ENCODE measurements at places on chromosomes 2 and 18.

DNA sequence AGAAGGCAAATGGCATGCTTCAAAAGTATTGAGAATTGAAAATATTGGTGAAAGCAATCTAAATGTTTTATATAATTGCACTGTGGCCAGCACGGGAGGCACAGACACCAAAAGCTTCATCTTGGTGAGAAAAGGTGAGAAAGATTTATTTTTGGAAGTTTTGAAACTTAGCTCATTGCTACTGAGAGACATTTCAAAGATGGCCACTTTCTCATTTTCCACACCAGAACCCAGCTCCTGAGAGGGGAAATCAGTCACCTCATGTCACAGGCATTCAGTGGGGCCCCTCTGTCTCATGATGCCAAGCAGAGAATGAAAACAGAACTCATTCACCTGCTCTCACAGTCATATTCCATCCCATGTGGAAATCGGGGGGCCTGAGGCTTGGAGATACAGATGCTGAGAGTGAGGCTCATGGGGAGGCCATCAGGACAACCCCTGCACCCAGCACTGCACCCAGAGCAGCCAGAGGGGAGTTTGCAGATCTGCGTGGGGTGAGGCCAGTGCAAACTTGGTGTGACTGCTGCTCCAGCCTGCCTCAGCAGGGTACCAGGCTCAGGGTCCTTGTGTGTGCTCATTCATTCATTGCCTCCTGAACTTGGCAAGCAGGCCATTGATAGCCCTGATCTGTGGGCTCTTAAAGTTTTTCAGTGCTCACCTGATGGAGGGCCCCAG, 31.4 kb downstream of the IL18R1 start:
- DNase-seq, result no peak

DNA sequence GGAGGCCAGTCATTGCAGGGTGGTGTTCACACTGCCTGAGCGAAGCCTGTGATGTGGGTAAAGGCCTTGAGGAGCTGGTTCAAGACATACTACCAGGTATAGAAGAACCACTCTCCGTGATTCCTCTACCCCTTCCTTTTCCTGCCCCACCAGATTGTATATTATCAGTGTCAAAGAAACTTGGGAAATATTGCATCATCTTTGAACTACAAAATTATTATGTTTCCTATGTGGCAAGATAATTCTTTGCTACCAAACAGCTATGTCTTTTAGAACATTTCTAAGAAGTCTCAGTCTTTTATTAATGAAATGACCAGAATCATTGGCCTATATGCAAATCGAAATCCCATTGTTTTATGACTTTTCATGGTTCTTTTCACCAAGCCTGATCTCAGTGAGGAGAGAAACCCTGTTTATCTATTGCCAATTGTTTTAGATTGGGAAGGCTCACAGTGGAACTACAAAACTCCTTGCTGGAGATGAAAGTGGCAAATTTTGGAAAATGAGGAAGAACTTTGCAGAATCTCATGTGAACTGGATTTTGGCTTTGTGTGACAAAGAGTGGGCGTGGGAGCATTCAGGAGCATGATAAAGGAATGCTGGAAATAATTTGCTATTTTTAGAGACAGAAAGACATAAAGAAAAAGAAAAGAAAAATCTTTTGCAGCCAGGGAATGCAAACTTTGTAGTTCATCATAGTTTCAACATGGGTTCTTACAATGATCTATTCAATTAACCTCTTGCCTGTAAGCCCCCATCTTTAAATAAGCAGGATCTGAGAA, 286.9 kb downstream of the INSIG2 start:
- DNase-seq, result no peak

DNA sequence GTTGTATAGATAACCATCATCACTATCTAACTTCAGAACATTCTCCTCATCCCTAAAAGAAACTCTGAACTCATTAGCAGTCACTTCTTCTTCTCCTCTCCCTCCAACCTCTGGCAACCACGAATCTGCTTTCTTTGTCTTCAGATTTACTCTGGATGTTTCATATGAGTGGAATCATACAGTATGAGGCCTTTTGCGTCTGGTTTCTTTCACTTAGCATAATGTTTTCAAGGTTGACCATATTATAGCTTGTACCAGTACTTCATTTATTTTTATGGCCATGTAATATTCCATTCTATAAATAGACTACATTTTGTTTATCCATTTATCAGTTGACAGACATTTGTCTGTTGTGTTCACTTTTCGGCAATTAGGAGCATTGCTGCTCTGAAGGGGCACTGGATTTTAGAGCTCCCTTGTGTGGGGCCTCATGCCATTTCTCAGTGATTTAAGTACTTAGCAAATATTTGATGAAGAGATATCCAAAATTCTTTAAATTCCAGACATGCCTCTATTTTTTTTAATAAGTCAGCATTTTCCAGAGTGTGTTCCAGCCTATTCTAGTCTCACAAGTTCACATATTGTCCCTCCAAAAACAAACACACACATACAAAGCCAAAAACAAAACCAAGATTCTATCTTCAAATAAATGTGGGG, 22.5 kb upstream of the MAP3K20 start:
- DNase-seq, result no peak

DNA sequence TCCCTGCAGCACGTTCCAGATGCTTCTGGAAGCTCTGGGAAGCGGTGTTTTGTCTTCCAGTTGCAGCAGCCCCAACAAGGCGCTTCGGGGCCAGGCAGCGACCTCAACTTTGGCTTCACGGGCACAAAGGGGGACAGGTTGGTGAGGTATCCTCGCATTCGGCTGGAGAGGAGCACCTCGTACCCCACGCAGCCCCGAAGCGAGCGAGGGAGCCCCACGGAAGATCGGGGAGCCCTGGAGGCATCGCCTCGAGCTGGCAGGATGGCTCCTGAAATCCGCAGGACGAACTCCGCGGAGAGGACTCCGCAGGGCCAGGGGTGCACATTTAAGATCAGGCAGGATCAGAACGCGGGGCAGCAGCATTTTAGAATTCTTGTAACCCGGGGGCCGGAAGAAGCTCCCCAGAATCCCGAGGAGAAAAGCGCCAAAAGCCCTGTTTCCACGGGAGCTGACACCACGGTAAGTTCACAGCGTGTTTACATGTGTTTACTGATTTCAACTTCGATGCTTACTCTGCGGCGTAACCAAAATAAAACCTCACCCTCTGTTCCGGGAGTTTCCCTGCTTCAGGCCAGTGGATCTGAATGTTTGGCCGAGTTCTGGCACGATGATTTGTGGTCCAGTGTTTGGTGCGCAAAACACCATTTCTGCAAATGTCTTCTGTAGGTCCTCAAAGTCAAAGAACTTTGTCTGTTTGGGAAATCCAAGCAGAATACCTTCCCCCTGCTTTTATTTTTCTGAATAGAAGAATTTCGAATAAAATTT, 212.5 kb downstream of the NEDD4L start:
- no peak for DNase-seq

DNA sequence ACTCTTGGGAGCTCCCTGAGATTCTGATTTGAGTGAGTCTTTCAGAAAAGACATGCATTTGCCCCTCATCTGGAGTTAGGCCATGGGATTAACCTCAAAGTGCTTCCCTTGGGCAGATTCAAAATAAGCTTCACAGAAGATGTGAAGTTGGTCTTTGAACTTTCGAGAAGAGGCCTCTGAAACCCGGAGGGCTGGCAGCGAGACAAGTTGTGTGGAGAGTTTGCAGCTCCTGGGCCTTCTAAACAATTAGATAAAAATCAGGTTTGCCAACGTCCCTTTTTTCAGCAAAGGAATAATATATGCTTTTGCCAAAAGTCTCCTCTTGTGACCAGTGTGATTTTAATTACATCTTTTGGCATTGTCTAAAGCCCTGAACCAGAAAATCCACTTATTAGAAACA, 489.7 kb downstream of the SOX11 start:
- no peak for DNase-seq

Measured in right hindlimb (tissue), 1 donor.